CD4-positive, alpha-beta T cell treated with Interleukin-1 beta for 1 hour (primary cell): ENCODE measurements at places on chromosomes 13 and 19.

GRCh38 chr19:45234089-45234869 is 10.9 kb downstream of the EXOC3L2 start:
- DNase-seq, result no peak

DNA sequence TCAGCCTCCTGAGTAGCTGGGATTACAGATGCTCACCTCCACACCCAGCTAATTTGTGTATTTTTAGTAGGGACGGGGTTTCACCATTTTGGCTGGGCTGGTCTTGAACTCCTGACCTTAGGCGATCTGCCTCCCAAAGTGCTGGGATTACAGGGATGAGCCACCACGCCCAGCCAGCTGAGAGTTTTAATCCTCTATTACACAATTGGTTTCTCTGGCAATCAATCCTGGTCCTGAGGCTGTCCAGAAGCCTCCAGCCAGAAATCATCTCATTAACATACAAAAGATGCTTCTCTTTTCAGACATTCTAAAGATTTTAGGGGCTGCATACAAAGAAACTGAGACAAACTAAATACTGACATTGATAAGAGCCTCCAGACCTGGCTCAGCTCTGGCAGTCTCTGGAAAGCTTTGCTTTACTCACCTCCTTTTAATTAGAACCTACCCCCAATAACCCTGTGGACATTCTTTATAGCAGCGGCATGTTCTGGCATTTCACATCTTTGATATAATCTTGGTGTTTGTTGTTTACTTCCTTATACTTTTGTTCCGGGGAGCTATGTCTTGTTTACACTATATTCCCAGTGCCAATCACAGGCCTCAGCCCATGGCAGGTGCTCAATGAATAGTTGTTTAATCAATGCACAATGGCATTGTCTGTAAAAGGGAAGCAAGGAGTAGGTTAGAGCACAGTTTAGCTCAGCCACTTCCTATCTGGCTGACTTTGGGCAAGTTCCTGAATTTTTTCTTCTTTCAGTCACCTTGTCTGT is 4.1 kb upstream of the ZNF724 start:
- DNase-seq, result no peak

GRCh38 chr19:21765151-21765550 is 2.2 kb downstream of the ZNF100 start:
- no peak for DNase-seq

- no peak for DNase-seq
Observed at GRCh38 chr13:86003029-86003428, 203.8 kb upstream of the SLITRK6 start.

- no peak for DNase-seq
Observed at GRCh38 chr19:51456541-51457290, 1.5 kb downstream of the SIGLEC8 start.

DNA sequence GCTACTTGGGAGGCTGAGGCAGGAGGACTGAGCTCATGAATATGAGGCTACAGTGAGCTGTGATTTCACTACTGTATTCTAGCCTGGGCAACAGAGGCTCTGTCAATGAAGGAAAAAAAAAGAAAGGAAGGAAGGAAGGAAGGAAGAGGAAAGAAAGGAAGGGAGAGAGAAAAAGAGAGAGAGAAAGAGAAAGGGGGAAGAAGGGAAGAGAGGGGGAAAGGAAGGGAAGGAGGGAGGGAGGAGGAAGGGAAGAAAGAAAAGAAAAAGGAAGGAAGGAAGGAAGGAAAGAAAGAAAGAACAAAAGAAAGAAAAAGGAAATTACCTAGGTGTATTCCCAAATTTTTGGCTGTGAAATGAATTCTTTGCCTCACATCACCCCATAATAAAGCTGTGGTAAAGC is 7.2 kb upstream of the RFX2 start:
- no peak for DNase-seq

DNA sequence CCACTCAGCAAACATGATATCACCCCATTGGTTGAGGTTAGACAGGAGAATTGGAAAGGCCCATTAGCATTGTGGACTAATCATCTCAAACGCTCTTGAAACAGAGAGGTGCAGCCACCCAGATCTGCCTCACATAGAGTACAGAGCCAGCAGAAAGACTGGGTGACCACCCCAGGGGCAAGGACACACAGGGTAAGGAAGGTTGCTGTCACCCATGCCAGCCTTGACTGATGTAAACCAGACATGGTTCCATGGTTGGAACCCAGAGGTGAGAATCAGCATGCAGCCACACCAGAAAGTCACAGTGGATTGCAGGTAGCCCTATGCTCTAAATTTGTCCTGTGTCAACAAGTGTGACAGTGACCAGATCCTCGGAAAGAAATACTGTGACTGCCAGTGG is 1268.8 kb downstream of the EFNB2 start:
- no peak for DNase-seq

DNA sequence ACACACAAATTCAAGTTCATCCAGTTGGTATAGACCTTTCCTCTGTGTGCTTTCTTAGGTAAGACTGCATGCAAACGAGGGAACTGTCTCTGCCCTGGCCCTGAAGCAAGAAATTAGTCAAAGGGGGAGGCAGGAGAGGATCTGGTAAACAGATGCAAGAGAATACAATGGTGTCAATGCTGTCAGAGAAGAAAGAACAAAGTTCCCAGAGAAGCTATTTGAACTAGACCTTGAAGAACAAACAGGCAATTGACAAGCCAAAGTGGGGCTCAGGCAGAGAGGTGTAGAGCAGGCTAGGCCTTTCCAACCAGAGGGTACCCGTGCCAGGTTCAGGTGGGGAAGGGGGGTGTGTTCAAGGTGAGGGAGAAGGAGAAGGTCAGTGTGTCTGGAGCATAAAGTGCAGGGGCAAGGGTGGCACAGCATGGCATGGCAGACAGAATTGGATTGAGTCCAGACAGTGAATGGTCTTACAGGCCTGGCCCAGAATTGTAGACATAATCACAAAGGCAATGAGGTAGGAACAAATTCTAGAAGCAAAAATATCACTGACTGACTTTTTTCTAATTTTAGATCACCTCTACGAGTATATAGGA is 95.0 kb upstream of the STARD13 start:
- DNase-seq, result no peak
